ENCODE measurements at places on chromosomes 11 and 22.

DNA sequence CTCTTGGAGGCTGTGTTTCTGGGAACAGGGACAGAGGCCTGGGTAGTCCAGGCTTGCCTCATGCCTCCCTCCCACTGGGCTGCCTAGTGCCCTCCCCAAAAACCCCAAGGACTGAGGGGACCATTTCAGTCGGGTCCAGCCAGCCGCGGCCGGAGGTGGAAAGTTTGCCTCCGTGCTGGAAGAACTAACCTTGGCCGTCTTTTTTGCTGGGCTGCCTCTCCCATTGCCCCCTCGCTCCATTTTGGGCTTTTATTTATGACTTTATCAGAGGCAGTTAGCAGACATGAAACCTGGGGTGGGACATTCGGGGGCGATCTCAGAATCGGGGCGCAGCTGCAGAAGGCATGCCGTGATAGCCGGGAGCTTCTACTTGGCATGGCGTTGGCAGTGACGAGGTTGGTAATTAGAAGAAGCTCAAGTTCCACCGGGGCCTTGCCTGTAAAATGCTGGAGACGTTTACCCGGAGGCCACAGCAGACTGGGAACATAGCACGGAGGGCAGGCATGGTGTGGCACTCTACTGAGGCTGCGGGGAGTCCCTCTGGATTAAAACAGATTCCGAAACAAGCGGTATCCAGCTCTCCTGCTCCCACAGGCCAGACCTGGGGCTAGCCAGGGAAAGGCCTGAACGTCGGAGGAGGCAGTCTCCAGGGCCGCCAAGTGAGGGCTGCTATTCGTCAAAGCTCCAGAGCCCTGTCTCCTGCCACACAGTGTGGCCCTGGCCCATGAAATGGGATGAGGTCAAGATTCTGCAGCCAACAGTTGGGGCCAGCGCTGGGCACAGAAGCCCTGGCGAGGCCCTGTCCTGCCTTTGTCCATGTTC is 76.4 kb upstream of the PPARA start:
- DNase-seq = no peak

DNA sequence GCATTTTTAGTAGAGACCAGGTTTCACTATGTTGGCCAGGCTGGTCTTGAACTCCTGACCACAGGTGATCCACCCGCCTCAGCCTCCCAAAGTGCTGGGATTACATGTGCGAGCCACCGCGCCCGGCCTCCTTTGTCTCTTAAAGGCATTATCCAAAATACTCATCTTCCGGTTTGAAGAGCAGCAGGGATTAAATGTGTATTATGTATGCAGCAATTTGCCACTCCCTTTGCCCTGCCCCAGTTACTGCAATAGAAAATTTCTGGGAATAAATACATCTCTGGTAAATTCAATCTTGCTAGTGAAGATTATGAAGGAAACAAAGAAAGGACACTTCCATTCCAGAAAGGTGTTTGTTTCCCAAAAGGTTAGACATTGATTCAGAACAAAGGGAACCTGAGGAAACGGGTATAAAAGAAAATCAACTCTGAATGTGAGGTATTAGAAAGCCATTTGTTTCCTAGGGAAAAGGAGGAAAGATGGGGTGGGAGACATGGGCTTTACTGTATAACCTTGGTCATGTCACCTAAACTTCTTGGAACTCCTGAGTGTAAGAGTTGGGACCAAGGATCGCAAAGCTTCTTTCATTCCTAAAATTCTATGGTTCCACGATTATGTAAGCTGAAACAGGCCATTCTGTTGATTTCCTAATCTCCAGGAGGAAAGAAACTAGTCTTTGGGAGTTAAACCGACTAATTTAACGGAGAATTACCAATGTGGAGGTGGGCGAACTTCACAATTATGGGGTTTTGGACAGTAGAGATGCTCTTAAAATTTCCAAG is 959 bp upstream of the HIPK3 start:
- DNase-seq = no peak

DNA sequence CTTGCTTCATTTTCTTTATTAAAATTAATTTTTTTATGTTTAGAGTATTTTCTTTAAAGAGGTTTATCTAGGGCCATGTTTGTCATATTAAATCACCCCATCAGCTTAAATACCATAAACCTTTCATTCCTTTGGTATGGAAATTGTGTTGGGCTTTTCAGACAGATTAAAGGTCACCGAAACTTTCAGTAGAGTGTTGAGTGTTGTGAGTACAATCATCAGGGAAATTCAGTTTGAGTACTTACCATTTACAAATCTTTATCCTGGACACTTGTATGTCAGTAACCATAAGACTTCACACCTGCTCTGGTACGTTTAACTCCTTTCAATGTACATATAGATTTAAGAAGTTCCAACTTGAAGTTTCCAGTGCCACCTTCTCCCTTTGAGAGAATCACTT is 12.0 kb downstream of the PRMT3 start:
- DNase-seq = no peak

DNA sequence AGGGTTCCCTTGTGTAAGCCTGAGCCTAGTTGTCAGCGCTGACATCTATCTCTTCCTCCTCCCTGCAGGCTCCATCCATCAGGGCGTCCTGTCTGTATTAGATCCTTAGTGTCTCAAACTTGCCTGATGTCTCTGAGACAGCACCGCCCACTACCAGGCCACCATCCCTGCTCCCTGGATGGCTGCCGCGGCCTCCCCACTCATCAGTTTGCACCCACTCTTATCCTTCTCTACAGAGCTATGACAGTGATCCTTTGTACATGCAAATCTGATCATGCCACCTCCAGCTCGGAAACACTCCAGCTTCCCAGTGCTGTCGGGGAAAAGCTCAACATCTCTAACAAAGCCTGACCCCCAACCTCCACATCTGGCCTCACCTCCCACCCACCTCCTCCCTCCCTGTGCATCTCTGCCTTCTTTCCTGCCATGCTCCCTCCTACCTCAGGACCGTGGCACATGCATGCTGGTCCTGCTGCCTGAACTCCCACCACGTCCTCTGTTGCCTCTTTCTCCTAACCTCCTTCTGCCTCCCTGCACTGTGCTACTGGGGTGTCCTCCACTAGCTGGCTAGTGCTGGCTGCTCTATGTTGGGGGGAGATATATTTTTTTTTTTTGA is 61.6 kb upstream of the EIF3D start:
- DNase-seq = no peak

- no peak for DNase-seq
Observed at GRCh38 chr11:34145073-34145472, 39.6 kb downstream of the NAT10 start.

DNA sequence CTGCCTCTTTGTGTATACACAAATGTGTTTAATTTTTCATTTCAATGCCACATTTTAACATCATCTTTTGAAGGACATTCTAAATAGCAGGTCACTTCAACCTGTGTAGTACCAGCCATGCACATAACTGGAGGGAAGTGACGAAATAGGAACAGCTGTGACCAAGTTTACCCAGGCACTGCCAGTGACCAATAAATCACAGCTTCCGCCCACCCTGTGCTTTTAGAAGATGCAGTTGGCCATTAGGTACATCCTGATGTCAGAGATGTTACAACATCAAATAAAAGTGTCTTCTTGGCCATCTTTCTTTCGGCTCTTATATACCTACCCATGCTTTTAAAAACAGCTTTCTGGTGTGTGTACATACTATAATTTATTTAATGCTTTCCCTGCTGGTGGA is 7.8 kb downstream of the LDLRAD3 start:
- no peak for DNase-seq

GRCh38 chr22:30212363-30212995 is 34.1 kb downstream of the LIF start:
- no peak for DNase-seq

- DNase-seq = no peak
Observed at GRCh38 chr11:64360448-64360921, 1.5 kb downstream of the RPS6KA4 start.

GRCh38 chr11:83836883-83837654 is 550.9 kb upstream of the CCDC90B start:
- DNase-seq = peak; percentile 31

DNA sequence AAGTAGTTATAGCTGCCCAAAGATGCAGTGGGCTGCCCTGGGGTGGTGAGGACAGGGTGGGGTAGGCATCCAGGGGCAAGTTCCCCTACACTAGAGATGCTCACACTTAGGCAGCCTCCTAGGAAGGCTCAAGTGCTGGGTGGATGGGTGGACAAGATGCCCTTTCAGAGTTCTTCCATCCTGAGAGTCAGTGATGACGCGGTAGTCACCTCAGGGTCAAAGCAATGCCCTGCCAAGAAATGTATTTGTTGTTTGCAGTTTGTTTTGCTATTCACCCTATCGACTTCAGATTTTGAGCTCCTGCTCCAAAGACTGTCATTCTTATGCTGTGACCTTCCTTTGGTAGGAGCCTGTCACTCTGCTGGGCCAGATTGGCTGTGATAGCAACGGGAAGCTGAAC is 18.9 kb downstream of the POLA2 start:
- DNase-seq = no peak

DNA sequence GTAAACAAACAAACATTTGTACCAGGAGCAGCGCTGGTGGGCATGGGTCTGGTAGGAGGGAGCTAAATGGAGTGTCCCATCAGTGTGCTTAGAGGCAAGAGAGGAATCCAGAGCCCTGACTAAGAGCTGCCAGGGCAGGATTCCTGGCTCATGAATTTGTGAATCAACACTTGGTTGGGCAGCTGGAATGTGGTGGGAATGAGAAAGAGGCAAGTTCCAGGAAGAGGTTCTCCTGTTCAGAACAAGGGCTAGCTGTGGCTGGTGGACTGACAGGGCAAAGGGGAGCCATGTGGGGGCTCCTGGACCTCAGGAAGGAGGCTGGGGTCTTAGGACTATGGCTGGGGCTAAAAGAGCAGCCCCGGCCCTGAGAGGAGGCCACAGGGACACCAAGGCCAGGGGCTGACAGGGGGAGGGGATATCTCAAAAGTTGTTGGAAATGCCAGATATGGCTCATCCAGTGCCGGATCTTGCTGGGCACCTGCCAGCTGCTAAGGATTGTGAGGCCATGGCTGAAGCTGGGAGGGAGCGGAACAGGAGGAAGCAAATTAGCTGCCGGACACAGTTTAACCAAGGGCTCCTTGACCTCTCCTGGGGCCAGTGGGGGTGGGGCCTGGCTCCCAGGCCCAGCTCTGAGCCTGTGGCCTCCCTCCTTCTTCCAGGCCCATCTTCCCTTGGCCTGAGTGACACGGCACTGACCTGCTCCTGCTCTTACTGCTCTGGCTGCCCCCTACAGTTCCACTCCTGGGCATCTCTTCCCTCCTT is 14.6 kb upstream of the P2RY6 start:
- DNase-seq = no peak

DNA sequence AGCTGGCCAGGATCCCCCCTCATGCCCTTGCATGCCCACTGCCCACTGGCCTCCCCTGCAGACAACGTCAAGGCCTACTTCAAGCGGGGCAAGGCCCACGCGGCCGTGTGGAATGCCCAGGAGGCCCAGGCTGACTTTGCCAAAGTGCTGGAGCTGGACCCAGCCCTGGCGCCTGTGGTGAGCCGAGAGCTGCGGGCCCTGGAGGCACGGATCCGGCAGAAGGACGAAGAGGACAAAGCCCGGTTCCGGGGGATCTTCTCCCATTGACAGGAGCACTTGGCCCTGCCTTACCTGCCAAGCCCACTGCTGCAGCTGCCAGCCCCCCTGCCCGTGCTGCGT is 7.9 kb downstream of the AIP start:
- no peak for DNase-seq

- no peak for DNase-seq
Observed at GRCh38 chr11:86431258-86431657, 56.6 kb downstream of the CCDC81 start.

DNA sequence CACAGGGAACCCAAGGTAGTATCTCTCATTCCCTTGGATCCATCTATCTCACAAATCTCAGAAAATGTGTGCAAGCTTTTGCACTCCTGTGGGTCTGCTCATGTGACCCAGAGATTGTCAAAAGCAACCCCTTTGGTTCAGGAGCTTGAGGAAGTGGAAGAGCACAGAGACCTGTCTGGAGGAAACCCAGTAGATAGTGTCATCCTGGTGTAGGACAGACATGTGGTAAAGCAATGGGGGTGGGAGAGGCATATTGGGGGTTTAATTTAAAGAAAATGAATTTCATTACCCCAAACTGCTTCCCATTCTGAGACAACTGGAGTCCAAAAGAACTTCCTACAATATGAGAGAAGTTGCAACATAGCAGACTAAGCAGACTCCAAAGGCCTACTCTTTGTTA is 5.8 kb upstream of the MS4A14 start:
- no peak for DNase-seq

DNA sequence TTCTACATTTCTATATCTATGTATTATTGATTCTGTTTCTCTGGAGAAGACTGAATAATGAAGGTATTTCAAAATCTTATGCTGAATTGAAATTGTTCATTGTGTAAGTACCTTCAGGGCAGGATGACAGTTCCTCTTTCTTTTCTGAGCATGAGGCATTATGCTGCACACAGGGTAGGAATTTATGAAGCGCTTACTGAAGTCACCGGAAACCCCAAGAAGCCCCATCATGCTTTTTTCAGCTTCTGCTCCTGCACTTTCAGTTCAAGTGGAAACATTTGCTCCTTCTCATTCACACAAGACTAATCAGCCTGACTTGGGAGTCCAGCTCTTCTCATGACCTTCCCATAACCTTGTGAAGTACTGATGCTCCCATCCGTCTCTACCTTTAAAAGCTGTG is 314.7 kb upstream of the SORL1-AS1 start:
- DNase-seq = no peak

DNA sequence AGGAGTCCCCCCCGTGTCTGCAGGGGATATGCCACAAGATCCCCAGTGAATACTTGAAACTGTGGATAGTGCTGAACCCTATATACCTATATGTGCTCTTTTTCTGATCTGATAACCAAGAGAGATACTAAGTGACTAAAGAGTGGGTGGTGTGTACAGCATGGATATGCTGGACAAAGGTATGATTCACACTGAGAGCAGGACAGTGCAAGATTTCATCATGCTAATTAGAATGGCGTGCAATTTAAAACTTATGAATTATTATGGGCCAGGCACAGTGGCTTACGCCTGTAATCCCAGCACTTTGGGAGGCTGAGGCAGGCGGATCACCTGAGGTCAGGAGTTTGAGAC is 90.2 kb upstream of the ALKBH3 start:
- no peak for DNase-seq

DNA sequence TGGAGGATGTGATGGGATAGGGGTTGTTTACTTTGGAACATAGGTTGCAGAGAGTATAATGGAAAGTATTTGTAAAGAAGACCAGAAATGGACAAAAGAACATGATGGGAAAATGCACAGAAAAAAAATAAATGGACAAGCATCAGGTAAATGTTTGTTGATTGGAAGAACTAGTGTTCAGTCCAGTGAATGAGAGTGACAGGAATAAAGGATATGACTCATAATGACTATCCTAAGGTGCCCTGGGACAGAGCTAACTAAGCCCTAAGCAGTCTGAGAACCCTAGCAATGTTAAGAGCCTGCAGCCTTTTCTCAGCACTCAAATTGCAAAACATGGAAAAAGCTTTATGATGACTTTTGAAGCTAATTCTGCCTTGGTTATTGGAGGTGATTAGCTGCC is 732.8 kb upstream of the ANO5 start:
- no peak for DNase-seq

Measured in NCI-H1105 (cell line).